ENCODE measurements at places on chromosomes 7 and 10. TPM values are rescaled to one million over a fixed set of nuclear protein-coding genes. Genes with fewer than 3 reads are reported as not detected.

- peaks cover 6% of the 10 kb centered on the region for H3K36me3 ChIP-seq
- H3K4me1 ChIP-seq, result peaks cover 8% of the 10 kb centered on the region
- H3K4me3 ChIP-seq, result no peak overlapping the region
Observed at GRCh38 chr10:102624751-102625645, 19.3 kb upstream of the TRIM8 start.

- no peak for DNase-seq
- H3K27ac ChIP-seq, result peak overlapping the region; percentile 42
- peak overlapping the region; percentile 83 for H3K4me3 ChIP-seq
- peaks cover 10% of the 10 kb centered on the region for H3K4me1 ChIP-seq
Observed at GRCh38 chr7:93923296-93923695, 1.8 kb downstream of the GNG11 start.

DNA sequence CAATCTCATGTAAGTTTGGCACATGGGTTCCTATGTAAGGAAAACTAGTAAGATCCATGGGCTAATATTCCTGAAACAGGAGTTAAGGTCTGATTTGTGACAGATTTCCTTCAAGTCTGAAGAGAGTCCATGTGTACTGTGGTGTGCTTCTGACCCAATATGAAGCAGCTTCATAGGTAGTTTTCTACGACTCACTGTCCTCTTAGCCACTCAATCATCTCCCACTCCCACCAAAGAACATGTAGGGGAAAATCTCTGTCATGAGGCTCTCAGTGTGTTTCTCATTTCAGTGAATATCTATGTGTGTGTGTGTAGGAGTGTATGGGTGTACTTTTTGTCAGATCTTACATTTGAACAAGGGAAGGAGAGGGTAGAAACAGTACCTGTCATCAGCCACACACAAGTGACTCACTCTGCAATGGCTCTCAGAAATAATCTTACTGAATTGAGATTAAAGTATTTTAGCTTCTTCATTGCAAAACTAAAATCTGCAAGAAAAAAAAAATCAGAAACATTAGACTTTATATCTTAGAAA is 31.1 kb downstream of the RELN start:
- H3K27me3 ChIP-seq, result no peaks in the 10 kb centered on the region
- no peak overlapping the region for H3K27ac ChIP-seq
- H3K36me3 ChIP-seq, result no peaks in the 10 kb centered on the region
- no peak overlapping the region for H3K4me3 ChIP-seq
- no peaks in the 10 kb centered on the region for H3K4me1 ChIP-seq

- H3K36me3 ChIP-seq, result no peaks in the 10 kb centered on the region
- no peak overlapping the region for H3K4me3 ChIP-seq
- no peak overlapping the region for H3K27ac ChIP-seq
Observed at GRCh38 chr10:7945469-7946187, 108.9 kb upstream of the GATA3 start.

DNA sequence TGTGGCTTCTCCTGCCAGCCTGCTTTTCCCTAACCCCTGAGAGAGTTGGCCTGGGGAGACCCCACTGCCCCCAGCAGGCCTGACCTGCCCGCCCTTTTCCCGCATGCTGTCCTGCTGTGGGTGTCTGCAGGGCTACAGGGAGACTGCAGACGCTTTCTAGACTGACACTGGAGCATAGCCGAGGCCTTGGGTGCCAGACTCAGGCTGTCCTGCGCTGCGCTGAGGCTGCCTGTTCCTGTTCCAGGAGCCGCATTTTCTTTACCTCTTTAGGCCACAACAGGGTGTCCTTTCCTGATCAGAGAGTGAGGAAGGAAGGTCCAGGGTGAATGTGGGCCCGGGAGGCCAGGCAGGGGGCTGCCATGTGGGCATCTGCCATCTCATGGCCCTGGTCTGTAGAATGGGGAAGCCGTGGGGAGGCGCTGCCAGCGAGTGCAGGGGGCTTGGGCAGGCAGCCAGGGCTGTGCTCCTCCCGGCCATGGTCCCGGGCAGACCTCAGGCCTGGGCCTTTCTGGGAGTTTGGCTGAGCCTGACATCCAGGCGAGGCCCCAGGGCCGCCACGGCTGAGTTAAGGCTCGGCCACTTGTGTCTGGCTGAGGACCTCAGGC is 3.6 kb downstream of the PWWP2B start:
- H3K36me3 ChIP-seq, result no peaks in the 10 kb centered on the region
- no peak overlapping the region for H3K4me3 ChIP-seq
- no peaks in the 10 kb centered on the region for H3K27me3 ChIP-seq
- peak overlapping the region; percentile 65 for H3K27ac ChIP-seq
- no peak for DNase-seq
- H3K4me1 ChIP-seq, result no peaks in the 10 kb centered on the region

GRCh38 chr10:35276889-35277288 is 59.4 kb upstream of the CCNY start:
- H3K27ac ChIP-seq, result no peak overlapping the region
- H3K4me3 ChIP-seq, result no peak overlapping the region
- H3K36me3 ChIP-seq, result no peaks in the 10 kb centered on the region
- H3K27me3 ChIP-seq, result no peaks in the 10 kb centered on the region

DNA sequence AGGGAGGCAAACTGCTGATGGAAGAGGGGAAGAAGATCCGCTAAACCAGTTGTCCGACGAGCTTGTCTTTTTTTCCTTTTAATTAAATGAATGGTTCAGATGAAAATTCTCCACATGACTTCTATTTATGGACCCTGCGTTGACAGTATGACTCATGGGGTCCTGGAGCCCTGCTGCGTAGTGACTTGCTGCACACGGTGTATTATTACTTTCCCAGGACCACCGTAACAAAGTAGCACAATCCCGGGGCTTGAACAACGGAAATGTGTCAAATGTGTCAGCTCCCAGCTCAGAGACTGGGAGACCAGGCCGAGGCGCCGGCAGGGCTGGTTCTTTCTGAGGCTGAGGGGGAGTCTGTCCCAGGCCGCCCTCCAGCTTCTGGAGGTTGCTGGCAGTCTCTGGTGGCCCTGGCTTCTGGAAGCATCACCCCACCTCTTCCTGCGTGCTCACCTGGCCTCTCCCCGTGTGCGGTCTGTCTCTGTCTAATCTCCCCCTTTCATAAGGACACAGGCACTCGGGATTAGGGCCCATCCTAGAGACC is 33.8 kb upstream of the MNX1 start:
- no peak for DNase-seq
- no peaks in the 10 kb centered on the region for H3K27me3 ChIP-seq
- no peaks in the 10 kb centered on the region for H3K36me3 ChIP-seq
- no peak overlapping the region for H3K27ac ChIP-seq
- no peaks in the 10 kb centered on the region for H3K4me1 ChIP-seq
- no peak overlapping the region for H3K4me3 ChIP-seq

DNA sequence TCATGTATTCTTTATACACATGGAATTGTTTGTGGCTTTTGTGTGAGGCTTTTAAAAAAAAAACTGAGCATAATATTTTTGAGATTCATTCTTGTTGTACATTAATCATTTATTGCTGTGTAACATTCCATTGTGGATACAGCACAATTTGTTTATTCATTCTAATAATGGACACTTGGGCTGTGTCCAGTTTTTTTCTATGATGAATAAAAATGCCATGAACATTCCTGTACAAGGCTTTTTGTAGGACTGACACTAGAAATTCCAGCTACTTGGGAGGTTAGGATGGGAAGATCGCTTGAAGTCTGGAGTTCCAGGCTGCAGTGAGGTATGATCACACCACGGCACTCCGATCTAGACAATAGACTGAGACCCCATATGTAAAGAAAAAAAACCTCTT is 254.3 kb upstream of the CACNA2D1 start:
- H3K36me3 ChIP-seq, result no peaks in the 10 kb centered on the region
- no peaks in the 10 kb centered on the region for H3K4me1 ChIP-seq
- no peak overlapping the region for H3K4me3 ChIP-seq
- no peak overlapping the region for H3K27ac ChIP-seq
- H3K27me3 ChIP-seq, result no peaks in the 10 kb centered on the region
- no peak for DNase-seq

GRCh38 chr10:119305860-119306513 is 98.6 kb downstream of the GRK5 start:
- H3K4me3 ChIP-seq, result no peak overlapping the region
- H3K27me3 ChIP-seq, result no peaks in the 10 kb centered on the region
- no peak for DNase-seq
- H3K36me3 ChIP-seq, result no peaks in the 10 kb centered on the region
- no peaks in the 10 kb centered on the region for H3K4me1 ChIP-seq

DNA sequence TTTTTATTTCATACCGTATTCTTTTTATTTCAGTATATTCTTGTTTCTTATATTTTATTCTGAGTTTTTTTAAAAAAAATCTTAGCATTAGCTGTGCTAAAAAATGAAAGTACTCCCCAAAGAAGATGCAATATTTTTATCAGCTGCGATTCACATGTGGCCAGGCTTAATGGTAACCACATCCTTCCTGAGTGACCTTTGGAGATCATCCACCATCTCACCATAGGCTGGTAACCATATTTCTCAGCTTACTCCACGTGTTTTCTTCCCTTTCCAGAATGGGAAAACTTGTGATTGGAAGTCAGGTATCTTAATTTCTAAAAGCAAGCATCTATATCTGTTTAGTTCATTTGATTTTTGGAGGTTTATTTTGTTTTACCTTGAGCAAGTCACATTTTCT is 18.8 kb upstream of the LIPM start:
- H3K27ac ChIP-seq, result no peak overlapping the region
- no peaks in the 10 kb centered on the region for H3K4me1 ChIP-seq
- H3K4me3 ChIP-seq, result no peak overlapping the region
- H3K36me3 ChIP-seq, result no peaks in the 10 kb centered on the region
- no peaks in the 10 kb centered on the region for H3K27me3 ChIP-seq

- no peak overlapping the region for H3K27ac ChIP-seq
- no peaks in the 10 kb centered on the region for H3K4me1 ChIP-seq
- H3K27me3 ChIP-seq, result no peaks in the 10 kb centered on the region
- no peaks in the 10 kb centered on the region for H3K36me3 ChIP-seq
- DNase-seq, result no peak
- H3K4me3 ChIP-seq, result no peak overlapping the region
Observed at GRCh38 chr10:32151871-32152270, 95.6 kb upstream of the KIF5B start.

DNA sequence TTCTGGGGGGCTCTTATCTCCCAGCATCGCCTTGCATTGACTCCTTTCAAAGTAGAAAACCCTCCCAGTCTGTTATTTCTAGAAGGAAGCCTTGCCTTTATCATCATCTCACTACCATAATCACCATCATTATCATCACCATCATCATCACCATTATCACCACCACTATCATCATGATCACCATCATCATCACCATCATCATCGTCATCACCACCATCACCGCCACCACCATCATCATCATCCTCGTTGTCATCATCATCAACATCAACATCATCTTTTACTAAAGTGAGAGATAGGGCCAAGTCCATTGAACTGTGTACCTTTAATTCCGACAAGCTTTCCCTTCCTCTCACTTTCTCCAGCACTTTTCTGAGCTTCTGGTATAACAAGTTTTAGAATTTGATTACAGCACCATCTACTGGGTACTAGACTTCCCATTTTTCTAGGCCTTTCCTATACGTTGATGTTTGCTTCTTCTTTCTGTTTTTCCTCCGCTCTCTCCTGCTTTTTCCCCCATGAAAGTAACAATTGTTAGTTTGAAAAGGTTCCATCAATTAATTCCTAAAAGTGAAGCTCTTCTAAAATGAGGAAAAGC is 226.4 kb downstream of the BUB3 start:
- no peaks in the 10 kb centered on the region for H3K27me3 ChIP-seq
- no peak for DNase-seq
- H3K4me3 ChIP-seq, result no peak overlapping the region
- H3K4me1 ChIP-seq, result no peaks in the 10 kb centered on the region
- no peak overlapping the region for H3K27ac ChIP-seq
- no peaks in the 10 kb centered on the region for H3K36me3 ChIP-seq

ANKRD30A gene
- not detected for total RNA-seq

ZNF32 gene
- 35.0 TPM for total RNA-seq

Measured in kidney (tissue), 22 donors.